Kidney (tissue), 22 donors: ENCODE measurements at places on chromosomes 3 and 15. TPM values are rescaled to one million over a fixed set of nuclear protein-coding genes. Genes with fewer than 3 reads are reported as not detected.

The PARP3 gene
- 28.5 TPM for total RNA-seq

The CFAP161 gene
- 0.50 TPM for total RNA-seq

The IQCF5 gene
- not detected for total RNA-seq

The KLHDC8B gene
- total RNA-seq, result 23.4 TPM

The PAK6 gene
- 11.9 TPM for total RNA-seq

The CCRL2 gene
- total RNA-seq, result 2.8 TPM

The ATP13A5 gene
- total RNA-seq, result not detected

The TGM5 gene
- not detected for total RNA-seq

The NPAP1 gene
- 0.19 TPM for total RNA-seq

The ALG1L2 gene
- 0.82 TPM for total RNA-seq

The HESX1 gene
- 0.79 TPM for total RNA-seq

The GOLGA8N gene
- 14.7 TPM for total RNA-seq

The ZNF774 gene
- total RNA-seq, result 3.1 TPM

The NANOGP8 gene
- 1.3 TPM for total RNA-seq

The KBTBD12 gene
- 1.4 TPM for total RNA-seq

The PRTG gene
- 6.4 TPM for total RNA-seq

The NECTIN3 gene
- 21.2 TPM for total RNA-seq

The MED12L gene
- total RNA-seq, result 0.82 TPM

The SLC51B gene
- 2.9 TPM for total RNA-seq

The ARMC8 gene
- total RNA-seq, result 47.3 TPM

The TPRG1 gene
- total RNA-seq, result 2.7 TPM

The ZPLD1 gene
- 1.2 TPM for total RNA-seq

The CP gene
- 72.1 TPM for total RNA-seq

The FBXL2 gene
- total RNA-seq, result 18.3 TPM

The MTFMT gene
- 12.5 TPM for total RNA-seq

The CYP19A1 gene
- 0.50 TPM for total RNA-seq

The GOLGA8M gene
- 4.9 TPM for total RNA-seq

The TUSC2 gene
- total RNA-seq, result 33.6 TPM

The POPDC2 gene
- total RNA-seq, result 3.2 TPM

The TAGLN3 gene
- total RNA-seq, result 0.79 TPM

The TLR9 gene
- 0.94 TPM for total RNA-seq

The PLA2G4F gene
- total RNA-seq, result 51.2 TPM

The NAALADL2 gene
- 20.2 TPM for total RNA-seq

The CHL1 gene
- total RNA-seq, result 109 TPM

The CELSR3 gene
- total RNA-seq, result 2.0 TPM

The EOGT gene
- total RNA-seq, result 28.1 TPM

The NPHP3 gene
- 23.2 TPM for total RNA-seq

The PTPRG gene
- total RNA-seq, result 154 TPM

The SIDT1 gene
- 4.9 TPM for total RNA-seq

The TKT gene
- 182 TPM for total RNA-seq

The AGBL1 gene
- not detected for total RNA-seq

The ALPK3 gene
- 20.2 TPM for total RNA-seq

The QRICH1 gene
- total RNA-seq, result 92.1 TPM

The CTSH gene
- 201 TPM for total RNA-seq

The SHC4 gene
- 0.50 TPM for total RNA-seq

The DENND4A gene
- total RNA-seq, result 35.9 TPM

The LYSMD2 gene
- 11.7 TPM for total RNA-seq

The KLF15 gene
- total RNA-seq, result 22.9 TPM

The CFAP92 gene
- total RNA-seq, result 0.60 TPM

The ZBED2 gene
- total RNA-seq, result 0.66 TPM
